ENCODE measurements at places on chromosomes 4 and X.
A peak's percentile ranks its signal among the peaks of the same experiment; 100 is the strongest.

- DNase-seq = no peak
These were observed 132.9 kb downstream of the RAP1GDS1 start for GRCh38 chr4:98394134-98394533.

- DNase-seq = no peak
These were observed 141.8 kb downstream of the RASL11B start for GRCh38 chr4:53003959-53004358.

DNA sequence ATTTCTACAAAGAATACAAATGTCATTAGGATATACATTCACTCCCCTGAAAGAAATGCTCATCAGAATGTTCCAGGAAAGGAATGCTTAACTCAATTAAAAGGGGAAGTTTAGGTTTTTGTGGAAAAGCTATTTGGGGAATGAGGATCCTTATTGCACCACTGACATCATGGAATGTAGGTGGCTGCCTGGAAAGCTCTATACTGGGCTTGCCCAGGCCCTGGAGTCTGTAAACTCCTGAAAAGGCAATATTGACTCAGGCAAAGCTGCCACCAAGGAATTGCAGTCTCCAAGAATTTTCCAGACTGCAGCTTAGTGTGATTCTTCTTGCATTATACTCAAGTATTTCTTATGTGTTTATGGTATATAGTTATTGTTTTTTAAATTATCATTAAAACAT lies 15.7 kb downstream of the DAPP1 start:
- DNase-seq = peak; percentile 34

GRCh38 chr4:4358093-4358854 lies 28.6 kb upstream of the NSG1 start:
- DNase-seq = no peak

GRCh38 chr4:158299459-158300007 lies 89.2 kb downstream of the TMEM144 start:
- DNase-seq = no peak

DNA sequence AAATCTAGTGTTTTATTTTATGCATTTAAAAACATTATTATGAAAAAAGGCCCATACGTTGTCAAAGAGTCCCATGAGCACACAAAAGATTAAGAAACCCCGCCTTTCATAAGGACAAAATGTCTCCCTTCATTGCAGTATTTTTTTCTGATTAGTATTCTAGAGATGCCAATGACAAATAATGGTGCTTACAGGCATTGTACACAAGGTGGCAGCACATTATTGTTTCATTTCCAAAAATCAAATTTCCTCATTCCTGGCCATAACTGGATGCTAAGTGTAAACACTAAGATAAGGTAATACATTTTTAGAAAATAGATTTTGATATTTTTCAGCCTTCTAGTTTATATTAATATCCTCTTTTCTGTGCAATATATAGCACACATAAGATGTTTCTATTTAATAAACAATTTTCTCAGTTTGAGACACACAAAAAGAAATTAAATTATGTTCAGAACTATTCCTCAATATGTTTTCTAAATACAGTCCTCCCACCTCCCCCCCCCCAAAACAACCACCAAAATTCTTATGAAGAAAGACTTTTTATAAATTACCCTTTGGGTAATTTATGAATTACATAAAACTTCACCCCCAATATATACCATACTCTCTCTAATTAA lies 47.7 kb downstream of the TIGD2 start:
- no peak for DNase-seq

- DNase-seq = no peak
These were observed 1.0 kb upstream of the SUV39H1 start for GRCh38 chrX:48695534-48695896.

DNA sequence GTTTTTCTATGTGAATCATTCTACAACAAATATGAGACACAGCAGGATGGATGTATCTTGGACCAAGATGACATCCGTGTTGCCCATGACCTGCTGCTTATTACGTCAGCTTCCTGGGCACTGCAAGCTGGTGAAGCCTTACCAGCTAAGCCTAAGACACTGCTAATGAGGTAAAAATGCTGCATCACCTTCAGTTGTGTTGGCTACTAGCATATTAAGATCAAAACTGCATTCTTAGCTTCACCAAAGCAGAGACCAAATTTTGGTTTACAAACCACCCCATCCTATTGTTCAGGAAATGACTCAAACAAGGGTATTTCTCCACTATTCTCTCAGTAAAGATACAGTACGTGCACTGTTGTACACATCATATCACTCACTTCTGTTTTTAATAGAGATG lies 50.3 kb downstream of the MAML3 start:
- DNase-seq = no peak

DNA sequence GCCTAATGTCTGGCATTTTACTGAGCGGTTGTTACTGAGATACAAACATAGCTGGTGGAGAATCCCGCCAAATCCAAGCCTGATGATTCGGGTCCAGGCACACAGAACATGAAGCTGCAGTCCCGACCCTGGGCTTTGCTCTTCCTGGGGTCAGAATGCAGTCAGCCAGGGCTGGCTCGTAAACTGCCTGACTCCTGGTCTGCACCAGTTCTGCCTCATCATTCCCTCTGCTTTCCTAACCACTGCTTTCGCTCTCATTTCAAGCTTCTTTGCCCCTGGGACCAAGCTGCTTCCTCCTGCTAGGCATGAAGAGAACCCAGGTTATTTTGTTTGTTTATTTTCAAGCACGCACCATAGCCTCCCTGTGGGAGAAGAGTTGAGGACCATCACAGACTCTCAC lies 39.3 kb downstream of the GATB start:
- DNase-seq = no peak

- DNase-seq = no peak
These were observed 28.7 kb downstream of the NLRP2B start for GRCh38 chrX:57651169-57651919.

DNA sequence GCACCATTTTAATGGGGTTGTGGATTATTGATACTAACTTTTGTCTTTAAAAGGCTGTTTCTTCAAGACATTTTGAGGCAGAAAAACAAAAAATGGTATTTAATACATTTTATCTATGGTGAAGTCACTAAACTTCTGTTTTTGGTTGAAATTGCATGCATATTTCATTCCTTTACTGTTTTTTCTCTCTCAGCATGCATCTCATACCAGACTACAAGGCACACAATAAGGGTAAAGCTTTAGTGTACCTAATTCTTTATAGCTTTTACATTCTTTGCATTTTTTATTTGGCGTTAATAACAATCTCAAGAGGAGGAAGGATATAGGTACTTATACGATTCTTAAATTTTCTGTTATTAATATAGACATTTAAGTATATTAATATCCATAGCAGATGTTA lies 151.0 kb upstream of the DKK2 start:
- no peak for DNase-seq

DNA sequence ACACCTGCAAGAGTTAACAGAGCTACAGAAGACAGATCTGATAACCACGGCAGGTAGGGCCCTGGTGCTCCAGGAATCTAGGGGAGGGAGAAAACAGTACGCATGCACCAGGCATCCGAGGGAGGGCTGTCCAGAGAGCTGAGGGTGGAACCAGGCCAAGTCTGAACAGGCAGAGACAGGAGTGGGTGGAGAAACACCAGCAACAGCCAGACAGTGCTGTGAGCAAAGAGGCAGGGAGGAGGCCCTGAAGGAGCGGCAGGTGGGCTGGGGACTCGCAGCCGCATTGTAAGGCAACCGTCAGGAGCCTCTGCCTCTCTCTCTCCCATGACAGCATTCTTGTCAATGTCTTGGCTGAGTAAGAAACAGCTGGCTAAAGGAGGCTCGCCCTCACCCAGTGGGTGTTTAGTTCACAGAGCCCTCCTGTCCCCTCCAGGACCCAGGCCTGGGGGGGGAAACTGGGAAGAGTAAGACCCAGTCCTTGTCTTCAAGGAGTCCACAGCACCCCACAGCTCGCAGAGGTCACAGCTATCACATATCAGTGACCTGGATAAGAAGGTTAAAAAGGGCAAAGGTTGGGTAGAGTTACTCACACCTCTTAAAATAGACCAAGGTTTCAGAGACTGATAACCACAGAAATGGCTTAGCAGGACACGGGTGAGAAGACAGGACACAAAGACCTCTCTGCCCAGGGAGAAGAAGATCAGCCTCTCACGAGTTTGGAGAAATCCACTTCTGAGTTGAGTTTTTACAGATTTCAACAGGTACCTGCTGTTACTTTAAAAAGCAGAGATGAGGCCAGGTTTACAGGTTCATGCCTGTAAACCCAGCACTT lies 10.5 kb downstream of the ACSL1 start:
- peak; percentile 87 for DNase-seq

GRCh38 chrX:77962068-77962902 lies 7.2 kb downstream of the PGAM4 start:
- DNase-seq = no peak

GRCh38 chr4:98528882-98529281 lies 129.5 kb downstream of the TSPAN5 start:
- no peak for DNase-seq

All from mucosa of descending colon (tissue), 3 donors.